ENCODE measurements at places on chromosomes 16 and 17. TPM values are rescaled to one million over a fixed set of nuclear protein-coding genes. Genes with fewer than 3 reads are reported as not detected.

The KRTAP17-1 gene
- total RNA-seq, result not detected

The MYO15B gene
- total RNA-seq, result 1.6 TPM

The TRPV2 gene
- total RNA-seq, result 10.4 TPM

DNA sequence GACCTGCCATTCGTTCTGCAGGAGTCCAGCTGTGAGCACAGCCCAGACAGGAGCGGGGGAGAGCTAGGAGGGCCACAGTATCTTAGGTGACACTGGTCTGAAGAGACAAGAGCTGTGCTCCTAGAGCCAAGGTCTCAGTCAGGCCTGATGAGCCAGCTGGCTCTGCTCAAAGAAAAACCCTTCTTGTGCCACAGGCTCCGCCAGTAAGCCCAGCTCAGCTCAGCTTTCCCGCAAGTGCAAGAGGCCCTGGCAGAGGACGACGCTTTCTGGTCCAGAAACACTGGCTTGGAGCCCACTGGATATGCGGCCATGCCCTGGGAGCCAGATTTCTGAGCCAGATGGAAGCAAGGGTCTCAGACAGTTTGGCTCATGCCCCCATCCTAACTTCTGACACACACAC lies 23.9 kb downstream of the PEMT start:
- no peak for DNase-seq

- DNase-seq, result no peak
Observed at GRCh38 chr17:32461853-32462617, 17.7 kb downstream of the PSMD11 start.
